ENCODE measurements at places on chromosomes 1 and 21.

GRCh38 chr1:111553196-111553595, 49.8 kb upstream of the ADORA3 start:
- DNase-seq, result no peak

GRCh38 chr1:202516434-202516877, 168.0 kb downstream of the PPP1R12B start:
- DNase-seq, result no peak

GRCh38 chr1:170539154-170539553, 7.2 kb downstream of the GORAB start:
- DNase-seq, result no peak

DNA sequence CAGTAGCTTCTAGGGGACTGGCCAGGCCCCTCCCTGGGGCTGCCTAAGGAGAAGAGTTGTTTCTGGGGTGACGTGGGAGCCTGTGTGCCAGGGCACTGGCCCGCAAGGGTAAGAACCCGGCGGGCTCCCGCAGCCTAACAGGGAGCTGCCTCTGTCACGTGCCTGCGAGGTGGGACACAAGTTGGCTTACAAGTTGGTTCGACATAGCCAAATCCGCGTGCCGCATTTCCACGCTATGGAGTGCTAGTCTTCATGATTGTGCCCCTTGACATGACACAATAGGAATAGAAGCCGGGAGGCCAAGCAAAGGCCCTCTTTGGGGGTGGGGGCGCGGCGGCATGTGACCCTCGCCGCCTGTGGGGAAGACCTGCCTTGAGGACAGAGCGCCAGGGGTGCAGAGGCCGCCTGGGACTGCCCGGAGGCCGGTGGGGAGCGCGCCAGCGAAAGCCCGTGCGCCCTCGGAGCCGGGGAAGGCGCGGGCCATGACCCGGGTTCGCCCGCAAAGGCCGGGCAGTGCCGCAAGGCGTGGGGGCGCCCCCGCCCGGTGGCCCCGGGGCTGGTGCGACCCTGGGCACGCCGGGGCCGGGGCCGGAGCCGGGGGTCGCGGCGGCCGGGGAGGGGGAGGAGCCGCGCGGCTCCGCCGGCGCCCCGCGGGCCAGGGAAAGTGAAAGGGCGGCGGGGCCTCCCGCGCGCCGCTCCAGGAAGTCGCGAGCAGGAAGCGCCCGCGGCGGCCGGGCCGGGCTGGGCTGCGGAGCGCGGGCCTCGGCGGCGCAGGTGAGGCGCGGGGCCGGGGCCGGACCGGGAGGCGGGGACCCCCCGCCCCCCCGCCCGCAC, at the start of gene SLC37A1:
Gene SLC37A1 (plus strand): TSS at position 702 of the 834 bp plus-strand sequence. CDS start 4,603 bp downstream, outside the sequence.
- DNase-seq, result peak; percentile 63

- no peak for DNase-seq
These were observed 126.0 kb downstream of the BACH1 start for GRCh38 chr21:29424728-29425127.

DNA sequence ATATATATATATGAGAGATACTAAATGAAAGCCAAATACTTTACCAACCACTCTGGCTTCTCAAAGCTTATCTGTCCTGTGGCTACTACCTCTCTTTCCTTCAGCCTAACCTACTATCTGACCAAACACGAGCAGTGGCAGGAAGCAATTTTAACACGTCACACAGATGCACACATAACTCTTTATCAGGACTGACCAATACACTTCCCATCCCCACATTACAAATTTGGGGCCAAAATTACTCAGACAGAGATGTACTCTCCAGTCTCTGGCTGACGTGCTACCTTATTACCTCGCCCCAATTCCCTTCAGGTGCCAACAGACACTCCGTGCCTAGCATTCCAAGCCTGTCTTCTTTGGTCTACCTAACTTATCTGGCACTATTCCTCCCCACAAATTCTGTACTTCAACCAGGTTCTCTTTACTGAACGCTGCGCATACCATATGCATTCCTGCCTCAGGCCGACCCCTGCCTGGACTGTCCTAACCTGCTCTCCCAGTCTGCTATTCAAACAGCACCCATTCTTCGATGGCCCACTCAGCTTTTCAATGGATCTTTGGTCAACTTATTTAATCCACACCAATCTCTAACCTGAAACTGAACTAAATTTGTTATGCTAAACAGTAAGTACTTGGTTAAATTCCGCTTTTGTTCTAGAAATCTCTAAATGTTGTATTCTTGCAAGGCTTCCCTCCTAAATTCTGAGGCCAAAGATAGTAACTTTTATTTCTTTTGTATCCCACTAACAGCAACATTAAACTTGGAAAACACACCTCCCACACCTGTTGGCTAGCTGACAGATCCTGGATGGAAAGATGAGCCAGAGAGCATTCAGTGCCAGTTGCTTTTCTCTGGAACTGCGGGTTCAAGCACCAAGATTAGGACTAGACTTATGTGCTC, 27.9 kb downstream of the RERE start:
- DNase-seq, result peak; percentile 91

GRCh38 chr1:81443288-81443687, 357.4 kb upstream of the ADGRL2 start:
- no peak for DNase-seq

- DNase-seq, result no peak
These were observed 404.1 kb downstream of the PTPRU start for GRCh38 chr1:29640428-29640785.

- no peak for DNase-seq
These were observed 28.0 kb downstream of the SYDE2 start for GRCh38 chr1:85172684-85173337.

DNA sequence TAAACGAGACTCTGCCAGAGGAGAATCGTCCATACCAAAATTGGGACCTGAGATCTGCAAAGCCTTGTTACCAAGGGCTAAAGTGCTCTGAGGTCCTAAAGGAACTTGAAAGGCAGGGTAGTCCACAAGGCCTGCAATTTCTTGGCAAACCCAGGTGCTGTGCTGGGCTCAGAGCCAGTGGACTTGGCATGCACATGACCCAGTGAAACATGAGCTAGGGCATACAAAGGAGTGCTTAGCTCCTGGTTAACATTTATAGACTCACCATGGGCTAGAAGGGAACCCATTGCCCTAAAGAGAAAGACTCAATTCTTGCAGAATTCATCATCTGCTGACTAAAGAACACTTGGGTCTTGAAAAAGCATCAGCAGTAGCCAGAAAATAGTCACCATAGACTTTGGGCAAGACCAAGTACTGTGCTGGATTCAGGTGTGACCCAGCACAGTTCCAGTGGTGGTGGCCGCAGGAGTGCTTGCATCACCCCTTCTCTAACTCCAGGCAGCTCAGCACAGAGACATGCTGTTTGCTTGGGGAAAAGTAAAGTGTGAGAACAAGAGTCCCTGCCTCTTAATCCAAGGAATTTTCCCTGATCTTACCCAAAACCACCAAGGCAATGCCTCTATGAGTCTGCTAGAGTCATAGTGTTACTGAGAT, 1069.4 kb upstream of the ADGRL2 start:
- no peak for DNase-seq

DNA sequence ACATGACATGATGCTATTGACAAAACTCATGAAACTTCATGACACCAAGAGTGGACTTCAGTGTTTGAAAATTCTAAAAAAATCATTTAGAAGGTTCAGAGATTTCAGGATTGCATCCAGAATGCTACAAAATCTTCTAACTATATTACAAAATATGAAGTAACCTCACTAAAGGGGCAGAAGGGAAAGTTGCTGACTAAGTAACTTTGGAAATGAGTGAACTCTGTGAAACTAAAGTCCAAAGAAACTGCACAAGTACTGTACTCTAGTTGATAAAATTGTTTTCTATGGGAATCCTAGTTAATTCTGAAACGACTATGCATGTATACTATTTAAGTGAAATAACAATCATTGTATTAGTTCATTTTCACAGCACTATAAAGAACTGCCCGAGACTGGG, 184.4 kb downstream of the LYPLAL1 start:
- DNase-seq, result no peak

DNA sequence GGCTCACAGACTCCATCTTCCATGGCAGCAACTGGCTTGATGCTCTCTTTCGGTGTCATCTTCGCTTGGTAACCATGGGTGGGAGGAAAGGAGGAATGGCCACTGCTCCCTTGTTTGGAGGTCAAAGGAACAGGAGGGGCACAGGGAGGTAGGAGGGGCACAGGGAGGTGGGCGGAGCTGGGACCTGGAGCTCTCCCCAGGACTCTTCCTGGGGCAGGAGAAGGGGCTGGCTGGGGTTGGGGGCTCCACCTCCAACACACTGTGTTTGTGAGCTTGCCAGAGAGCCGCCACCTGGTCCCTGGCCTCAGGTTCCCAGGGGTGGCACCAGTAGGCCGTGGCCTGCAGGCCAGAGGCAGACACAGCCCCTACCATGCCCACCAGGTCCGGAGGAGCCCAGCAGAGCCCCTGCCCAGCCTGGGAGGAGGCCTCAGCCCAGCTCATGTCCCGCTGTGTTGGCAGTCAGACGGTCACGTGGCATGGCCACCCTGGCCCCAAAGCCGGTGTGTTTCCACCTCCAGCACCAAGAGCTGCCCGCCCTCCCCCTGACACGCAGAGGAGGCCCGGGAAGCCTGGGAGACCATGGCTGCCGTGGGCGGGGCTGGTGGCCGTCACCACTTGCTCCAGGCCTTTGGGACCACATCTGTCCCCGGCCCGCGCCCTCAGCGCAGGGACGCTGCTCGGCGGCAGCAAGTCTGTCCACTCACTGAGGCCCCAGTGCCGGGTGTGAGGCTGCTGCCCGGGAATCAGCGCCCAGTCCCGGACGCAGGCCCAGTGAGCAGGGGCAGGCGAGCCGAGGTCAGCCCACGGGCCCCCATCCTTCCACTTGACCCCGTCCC, 73.9 kb downstream of the MORN1 start:
- DNase-seq, result no peak

DNA sequence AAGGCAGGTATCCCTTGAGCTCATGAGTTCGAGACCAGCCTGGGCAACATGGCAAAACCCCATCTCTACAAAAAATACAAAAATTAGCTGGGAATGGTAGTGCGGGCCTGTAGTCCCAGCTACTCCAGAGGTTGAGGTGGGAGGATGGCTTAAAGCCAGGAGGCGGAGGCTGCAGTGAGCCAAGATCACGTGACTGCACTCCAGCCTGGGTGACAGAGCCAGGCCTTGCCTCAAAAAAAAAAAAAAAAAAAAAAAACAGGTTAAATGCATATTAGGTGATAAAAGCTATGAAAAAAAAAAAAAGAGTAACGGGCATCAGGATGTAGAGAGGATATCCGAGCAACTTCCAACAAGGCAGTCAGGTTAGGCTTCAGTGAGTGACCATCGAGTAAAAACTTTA, 2.8 kb upstream of the SRRM1 start:
- no peak for DNase-seq

GRCh38 chr1:90155721-90156487, 161.0 kb downstream of the ZNF326 start:
- DNase-seq, result no peak

DNA sequence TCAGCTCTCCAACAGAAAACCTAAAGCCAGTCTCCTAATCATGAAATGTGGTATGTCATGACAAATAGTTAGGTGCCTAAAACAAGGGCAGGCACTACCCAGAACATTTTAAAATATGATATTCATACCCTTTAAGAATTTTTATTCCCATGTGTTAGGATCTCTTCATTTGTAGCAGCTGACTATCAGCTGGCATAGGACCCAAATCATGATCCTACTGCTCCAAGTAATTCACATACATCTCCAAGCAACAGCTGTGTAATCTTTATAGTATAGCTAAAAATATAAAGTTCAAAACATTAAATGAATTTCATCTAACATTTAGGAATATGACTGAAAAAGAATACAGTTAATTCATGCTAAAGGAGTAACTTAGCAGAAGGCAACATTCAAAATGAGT, 57.5 kb downstream of the ENAH start:
- no peak for DNase-seq

- no peak for DNase-seq
These were observed 29.6 kb downstream of the B3GALT2 start for GRCh38 chr1:193156822-193157142.

DNA sequence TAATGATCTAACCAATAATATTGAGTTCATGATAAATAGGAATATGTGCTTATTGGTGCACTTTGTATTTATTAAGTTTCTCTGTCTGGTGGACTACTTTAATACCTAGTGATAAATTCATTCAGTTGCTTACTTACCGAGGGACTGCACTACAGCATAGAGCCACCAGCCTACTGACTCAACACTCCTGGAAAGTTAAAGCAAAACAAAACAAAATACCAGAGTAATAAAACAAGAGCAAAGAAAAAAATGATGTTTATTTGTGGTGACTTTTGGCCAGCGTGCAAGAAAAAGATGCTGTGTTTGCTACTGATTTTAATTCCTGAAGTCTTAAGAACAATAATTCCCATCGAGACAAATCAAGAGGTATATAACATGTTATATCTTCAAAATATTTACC, 586.3 kb downstream of the PLA2G4A start:
- no peak for DNase-seq
